Activated T-helper 1 cell treated with anti-CD3 and anti-CD28 coated beads, Interleukin-12 subunit alpha, Interleukin-12 subunit beta, Interleukin-2, Interleukin-4 antibody, amounts not matched to agents 30 ng/mL and 10 ng/mL and 1 ng/mL, durations not matched to agents 14 hours and 24 hours and 36 hours (primary cell): ENCODE measurements at places on chromosomes 5 and 9. TPM values are rescaled to one million over a fixed set of nuclear protein-coding genes. Genes with fewer than 3 reads are reported as not detected.
A peak's percentile ranks its signal among the peaks of the same experiment; 100 is the strongest.

Gene SLC2A8
- 10.4 and 11.6 TPM in 2 replicates for total RNA-seq

Gene CBY3
- total RNA-seq = 0.66 and 1.0 TPM in 2 replicates

Gene GARIN3
- 0.27 and 0.31 TPM in 2 replicates for total RNA-seq

Gene NR2F1-AS1
- total RNA-seq = not detected in 2 replicates

Gene FGF10
- not detected in 2 replicates for total RNA-seq

Gene TMOD1
- 0.81 and 0.86 TPM in 2 replicates for total RNA-seq

Gene MVB12B
- 1.1 and 1.9 TPM in 2 replicates for total RNA-seq

Gene SVEP1
- not detected in 2 replicates for total RNA-seq

Gene C9
- not detected in 2 replicates for total RNA-seq

Gene PCDHGA9
- 0.21 and 0.39 TPM in 2 replicates for total RNA-seq

GRCh38 chr9:14221119-14221518, 92.8 kb downstream of the NFIB start:
- no peaks in the 10 kb centered on the region for H3K36me3 ChIP-seq
- no peak overlapping the region for H3K4me3 ChIP-seq
- no peak for DNase-seq
- H3K27ac ChIP-seq = no peak overlapping the region
- no peaks in the 10 kb centered on the region for H3K27me3 ChIP-seq
- H3K4me1 ChIP-seq = no peaks in the 10 kb centered on the region

DNA sequence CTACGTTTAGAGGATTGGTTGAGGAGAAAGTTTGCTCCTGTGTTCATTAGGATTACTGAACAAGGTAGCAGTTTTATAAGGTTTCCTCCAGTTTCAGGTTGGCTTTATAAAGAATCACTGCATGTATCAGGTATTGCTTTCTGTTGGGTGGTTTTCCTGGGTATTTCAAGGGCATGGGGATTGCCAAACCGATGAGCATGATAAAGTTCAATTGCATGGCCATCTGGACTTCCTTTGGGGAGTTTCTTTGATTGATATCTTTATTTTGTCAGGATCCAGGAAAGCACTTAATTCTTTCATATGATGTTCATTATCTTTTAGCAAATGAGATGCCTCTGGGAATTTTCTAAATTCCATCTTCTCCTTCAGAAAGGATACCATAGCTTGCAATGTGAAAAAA, 10.3 kb upstream of the GABBR2 start:
- H3K36me3 ChIP-seq = no peaks in the 10 kb centered on the region
- H3K4me3 ChIP-seq = no peak overlapping the region
- no peak for DNase-seq
- H3K4me1 ChIP-seq = no peaks in the 10 kb centered on the region

- no peaks in the 10 kb centered on the region for H3K36me3 ChIP-seq
- no peak overlapping the region for H3K27ac ChIP-seq
- no peak for DNase-seq
- no peaks in the 10 kb centered on the region for H3K27me3 ChIP-seq
- H3K4me1 ChIP-seq = no peaks in the 10 kb centered on the region
- no peak overlapping the region for H3K4me3 ChIP-seq
Measured at GRCh38 chr5:102211165-102211564, 84.9 kb downstream of the SLCO4C1 start.

GRCh38 chr5:107990881-107991810, 320.4 kb upstream of the EFNA5 start:
- H3K4me1 ChIP-seq = no peaks in the 10 kb centered on the region
- DNase-seq = no peak
- H3K36me3 ChIP-seq = no peaks in the 10 kb centered on the region
- H3K27me3 ChIP-seq = no peaks in the 10 kb centered on the region
- no peak overlapping the region for H3K27ac ChIP-seq
- H3K4me3 ChIP-seq = no peak overlapping the region

DNA sequence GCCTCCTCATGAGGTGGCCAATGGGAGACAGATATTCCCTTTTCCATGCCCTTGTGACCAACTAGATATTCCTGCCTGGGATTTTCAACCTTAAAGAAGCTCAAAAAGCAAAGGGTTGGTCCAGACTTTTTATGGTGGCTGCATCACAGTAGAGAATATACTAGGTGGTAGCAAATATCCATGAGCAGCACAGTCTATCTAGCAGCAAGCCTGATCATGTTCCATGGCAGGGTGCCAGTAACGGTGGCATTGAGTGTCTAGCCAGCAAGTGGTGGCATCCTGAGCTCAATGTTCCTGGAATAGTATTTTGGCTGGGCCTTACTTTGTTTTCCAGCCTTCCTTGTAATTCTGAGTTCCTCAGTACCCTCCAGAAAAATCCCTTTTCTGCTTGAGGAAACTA, 25.8 kb downstream of the CDC25C start:
- peaks cover 8% of the 10 kb centered on the region for H3K36me3 ChIP-seq
- peaks cover 6% of the 10 kb centered on the region for H3K4me1 ChIP-seq
- H3K4me3 ChIP-seq = no peak overlapping the region
- DNase-seq = no peak
- no peaks in the 10 kb centered on the region for H3K27me3 ChIP-seq
- H3K27ac ChIP-seq = no peak overlapping the region

DNA sequence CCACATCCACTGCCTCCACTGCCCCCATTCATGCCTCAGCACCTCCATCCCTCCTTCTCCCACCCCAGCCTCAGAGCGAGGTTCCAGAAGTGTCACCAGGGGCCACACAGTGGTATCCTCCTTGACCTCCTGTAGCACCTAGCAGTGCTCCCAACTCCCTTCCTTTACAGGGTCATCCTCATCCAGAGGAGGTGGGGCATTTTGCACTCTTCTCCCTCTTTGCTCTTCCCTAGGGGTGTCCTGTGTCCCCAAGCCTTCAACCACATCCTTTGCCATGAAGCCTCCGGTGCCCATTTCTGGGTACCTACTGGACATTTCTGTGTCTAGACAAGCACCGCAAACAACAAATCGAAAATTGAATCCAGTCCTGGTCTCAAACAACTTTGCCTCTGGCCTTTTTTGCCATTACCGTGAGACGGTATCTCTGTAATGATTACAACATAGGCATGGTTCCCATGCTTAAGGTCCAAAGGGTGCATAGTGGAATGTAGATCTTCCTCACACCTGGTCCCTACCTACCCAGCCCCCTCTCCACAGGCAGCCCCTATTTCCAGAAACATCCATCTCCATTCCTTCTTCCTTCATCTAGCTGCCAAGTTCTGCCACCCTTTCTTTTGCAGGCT, 17.6 kb downstream of the WWC1 start:
- H3K27me3 ChIP-seq = peaks cover 6% of the 10 kb centered on the region
- no peak overlapping the region for H3K27ac ChIP-seq
- H3K4me1 ChIP-seq = no peaks in the 10 kb centered on the region
- DNase-seq = no peak
- H3K4me3 ChIP-seq = no peak overlapping the region
- no peaks in the 10 kb centered on the region for H3K36me3 ChIP-seq

DNA sequence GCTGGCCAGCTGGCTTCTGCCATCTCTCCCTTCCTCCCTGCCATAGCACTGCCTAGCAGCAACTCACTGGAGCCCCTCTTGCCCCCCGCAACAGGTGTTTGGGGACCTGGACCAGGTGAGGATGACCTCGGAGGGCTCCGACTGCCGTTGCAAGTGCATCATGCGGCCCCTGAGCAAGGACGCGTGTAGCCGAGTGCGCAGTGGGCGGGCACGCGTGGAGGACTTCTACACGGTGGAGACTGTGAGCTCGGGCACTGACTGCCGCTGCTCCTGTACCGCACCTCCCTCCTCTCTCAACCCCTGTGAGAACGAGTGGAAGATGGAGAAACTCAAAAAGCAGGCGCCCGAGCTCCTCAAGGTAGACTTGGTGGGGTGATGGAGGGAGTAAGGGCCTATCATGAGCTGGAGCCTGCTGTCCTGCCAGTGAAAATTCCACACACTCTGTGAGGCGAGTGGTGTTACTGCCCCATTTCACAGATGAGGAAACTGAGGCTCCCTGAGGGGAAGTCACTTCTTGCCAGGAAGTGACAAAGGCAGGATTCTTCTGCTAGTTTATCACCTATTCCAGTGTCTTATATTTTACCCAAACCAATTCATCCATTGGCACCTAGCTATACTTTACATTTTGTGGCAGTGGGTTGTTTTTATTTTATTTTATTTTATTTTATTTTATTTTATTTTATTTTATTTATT, 10.1 kb downstream of the OLFML2A start:
- H3K4me3 ChIP-seq = no peak overlapping the region
- DNase-seq = no peak
- no peaks in the 10 kb centered on the region for H3K4me1 ChIP-seq
- no peaks in the 10 kb centered on the region for H3K36me3 ChIP-seq
- no peak overlapping the region for H3K27ac ChIP-seq

GRCh38 chr5:9441610-9442009, 104.3 kb downstream of the SEMA5A start:
- no peak overlapping the region for H3K4me3 ChIP-seq
- no peaks in the 10 kb centered on the region for H3K36me3 ChIP-seq

DNA sequence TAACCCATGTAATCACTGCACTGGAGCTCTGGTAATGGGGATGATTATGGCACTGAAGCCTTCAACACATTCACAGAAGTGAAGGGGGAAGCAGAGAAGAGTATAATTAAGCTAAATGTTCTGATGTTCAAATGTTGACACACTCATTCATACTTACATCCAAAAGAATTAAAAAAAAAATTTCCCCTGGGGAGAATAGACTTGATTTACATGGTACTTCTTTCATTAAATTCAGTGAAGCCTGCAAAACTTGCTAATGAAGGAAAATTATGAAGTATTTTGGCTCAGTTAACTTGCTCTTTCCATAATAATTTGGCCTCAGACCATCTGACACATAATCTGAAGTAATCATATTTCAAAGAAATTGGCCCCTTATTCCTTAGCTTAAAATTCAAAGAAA, 428.8 kb downstream of the SH3GL2 start:
- H3K4me3 ChIP-seq = no peak overlapping the region
- H3K27me3 ChIP-seq = no peaks in the 10 kb centered on the region
- H3K4me1 ChIP-seq = no peaks in the 10 kb centered on the region
- DNase-seq = no peak
- no peak overlapping the region for H3K27ac ChIP-seq
- no peaks in the 10 kb centered on the region for H3K36me3 ChIP-seq

DNA sequence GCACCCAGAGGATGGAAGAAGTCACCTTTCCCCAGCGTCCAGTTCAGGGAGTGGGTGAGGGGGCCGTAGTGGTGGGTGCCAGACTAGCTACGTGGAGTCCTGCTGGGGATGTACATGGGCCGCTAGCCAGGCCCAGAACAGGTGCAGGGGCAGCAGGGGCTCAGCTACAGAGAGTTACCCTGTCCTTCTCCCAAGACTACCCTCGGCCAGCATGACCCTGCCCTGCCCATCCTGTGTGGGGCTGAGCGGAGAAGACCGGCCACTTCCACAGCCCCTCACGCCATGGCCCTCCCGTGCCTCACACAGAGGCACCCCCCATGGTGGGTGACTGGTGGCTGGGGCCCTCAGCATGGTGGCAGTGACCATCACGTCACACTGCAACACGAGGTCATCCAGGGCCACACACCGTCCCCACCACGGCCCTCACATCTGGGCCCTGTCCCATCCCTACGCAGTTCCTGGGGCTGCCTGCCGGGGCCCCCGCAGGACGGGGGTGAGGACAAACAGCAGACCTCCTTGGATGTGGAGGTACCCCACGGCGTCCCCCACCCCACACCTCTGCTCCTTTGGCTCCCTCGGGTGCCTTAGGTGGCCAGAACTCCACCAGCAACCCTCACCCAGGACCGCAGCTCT, 977 bp upstream of the DPP7 start:
- H3K4me3 ChIP-seq = peak overlapping the region; percentile 62
- H3K4me1 ChIP-seq = peaks cover 11% of the 10 kb centered on the region
- DNase-seq = no peak
- H3K36me3 ChIP-seq = peaks cover 9% of the 10 kb centered on the region
- no peaks in the 10 kb centered on the region for H3K27me3 ChIP-seq

DNA sequence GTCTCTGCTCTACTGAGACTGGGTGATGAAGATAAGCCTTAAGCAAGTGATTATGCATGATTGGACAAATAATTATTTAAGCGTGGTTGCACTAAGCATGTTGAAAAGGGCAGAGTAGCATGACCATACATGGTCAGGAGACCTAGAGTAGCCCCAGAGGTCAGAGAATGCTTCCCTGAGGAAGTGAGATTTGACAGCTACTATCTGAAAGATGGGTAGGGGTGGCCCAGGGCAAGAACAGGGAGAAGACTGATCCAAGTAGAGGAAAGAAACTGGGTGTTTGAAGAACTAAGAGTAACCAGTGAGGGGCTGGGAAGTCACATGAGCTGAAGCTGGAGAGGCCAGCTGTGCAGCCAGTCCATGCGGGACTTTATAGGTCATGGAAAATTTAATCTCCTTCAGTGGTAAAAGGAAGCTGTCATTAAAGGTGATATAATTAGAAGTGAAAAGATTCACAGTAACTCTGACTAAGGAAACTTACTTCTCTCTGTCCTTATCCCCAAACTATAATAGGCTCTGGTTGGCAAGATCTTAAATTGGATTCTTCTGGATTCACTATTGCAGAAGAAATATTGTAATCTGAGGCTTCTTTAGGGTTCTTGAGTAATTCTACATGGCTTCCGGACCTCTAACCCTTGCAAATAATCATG, 35.2 kb downstream of the YIPF5 start:
- H3K27me3 ChIP-seq = peaks cover 15% of the 10 kb centered on the region
- no peak overlapping the region for H3K4me3 ChIP-seq
- no peak overlapping the region for H3K27ac ChIP-seq
- no peaks in the 10 kb centered on the region for H3K4me1 ChIP-seq
- no peaks in the 10 kb centered on the region for H3K36me3 ChIP-seq
- DNase-seq = no peak

DNA sequence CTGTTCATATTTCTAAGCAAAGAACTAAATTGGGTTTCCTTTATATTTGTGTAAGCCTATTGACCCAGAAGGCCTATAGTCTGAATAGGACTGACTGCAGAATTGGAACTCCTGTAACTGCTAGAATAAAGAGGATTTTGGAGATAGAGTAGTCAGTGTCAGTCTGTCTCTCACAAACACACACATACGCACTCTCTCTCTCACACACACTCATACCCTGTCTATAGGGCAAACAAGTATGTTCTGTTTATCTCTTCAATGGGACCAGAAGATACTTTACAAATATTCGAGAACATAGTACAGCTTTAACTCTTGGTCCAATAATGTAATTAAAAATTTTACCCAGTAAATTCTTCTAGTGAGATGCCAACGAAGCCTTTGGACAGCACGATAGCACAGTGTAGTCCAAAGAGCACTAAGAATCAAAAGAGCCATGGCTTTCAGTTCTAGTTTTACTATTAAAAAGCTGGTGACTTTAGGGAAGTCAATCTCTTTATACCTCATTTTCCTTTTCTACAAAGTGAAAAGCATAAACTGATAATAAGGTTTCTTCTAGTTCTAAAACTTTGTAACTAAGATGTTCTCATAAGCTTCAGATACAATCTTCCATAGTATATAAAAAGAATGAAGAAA, 19.3 kb downstream of the ABHD17B start:
- peaks cover 59% of the 10 kb centered on the region for H3K4me1 ChIP-seq
- H3K36me3 ChIP-seq = peaks cover 24% of the 10 kb centered on the region

DNA sequence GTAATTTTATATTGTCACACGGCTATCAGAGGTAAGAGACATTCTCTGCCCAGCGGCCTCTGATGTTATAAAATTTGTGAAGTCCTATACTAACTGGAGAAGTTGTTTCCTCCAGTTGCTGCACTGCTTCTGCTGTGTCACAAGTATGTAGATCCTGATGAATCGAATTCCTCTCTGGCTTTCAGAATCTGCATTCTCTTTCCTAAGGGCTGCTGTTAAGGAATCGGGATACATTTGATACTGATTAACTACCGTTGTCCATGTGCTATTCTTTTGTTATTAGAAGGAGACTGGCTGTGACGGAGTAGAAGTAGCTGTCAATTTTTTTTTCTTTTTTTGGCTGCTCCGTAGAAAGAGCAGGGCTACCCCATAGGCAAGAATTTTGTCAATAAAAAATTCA, 81.7 kb upstream of the LRRC70 start:
- H3K27me3 ChIP-seq = no peaks in the 10 kb centered on the region
- peaks cover 8% of the 10 kb centered on the region for H3K36me3 ChIP-seq
- H3K27ac ChIP-seq = no peak overlapping the region
- no peak for DNase-seq
- no peaks in the 10 kb centered on the region for H3K4me1 ChIP-seq
- H3K4me3 ChIP-seq = no peak overlapping the region
